Testis (tissue), 5 donors: ENCODE measurements at places on chromosomes 4 and X. TPM values are rescaled to one million over a fixed set of nuclear protein-coding genes. Genes with fewer than 3 reads are reported as not detected.

DNA sequence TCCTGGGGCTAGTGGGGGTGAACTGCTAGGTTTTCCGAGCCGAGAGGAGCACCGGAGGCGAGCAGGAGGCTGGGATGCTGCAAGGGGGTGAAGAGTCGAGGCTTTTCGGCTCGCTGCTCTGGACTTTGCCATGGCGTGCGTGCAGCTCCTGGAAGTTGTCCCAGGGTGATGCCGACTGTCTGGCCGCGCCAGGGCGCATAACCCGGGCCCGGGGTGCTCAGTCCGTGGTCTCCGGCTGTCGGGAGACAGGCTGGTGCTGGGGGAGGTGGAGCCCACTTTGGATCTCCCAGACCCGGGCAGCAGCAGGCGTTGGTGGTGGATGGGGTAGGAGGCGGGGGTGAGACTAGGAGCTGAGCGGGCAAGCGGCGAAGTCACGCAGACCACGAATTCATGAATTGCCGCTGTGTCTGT, 793 bp downstream of the GRIA3 start:
- DNase-seq = peak; percentile 16

GRCh38 chr4:2929469-2929868, 33.7 kb downstream of the NOP14 start:
- DNase-seq = no peak

DNA sequence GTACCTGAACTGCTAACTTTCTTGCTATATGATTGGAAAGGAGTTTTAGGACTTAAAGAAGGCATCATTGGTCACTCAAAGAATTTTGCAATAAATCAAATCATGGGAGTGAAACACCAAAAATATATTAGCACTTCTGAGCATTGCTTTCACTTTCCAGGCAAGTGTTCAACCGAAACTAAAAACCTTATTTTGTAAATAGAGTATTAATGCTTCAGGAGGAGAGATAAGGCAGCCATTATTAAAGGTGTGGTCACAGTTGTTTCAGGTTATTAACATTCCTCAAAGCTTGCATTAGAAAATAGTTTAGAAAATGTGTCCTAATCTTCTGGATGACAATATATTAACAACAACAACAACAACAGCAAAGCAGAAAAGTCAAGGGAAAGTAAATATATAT, 92.3 kb upstream of the TLL1 start:
- DNase-seq = no peak

GRCh38 chr4:125316401-125316790, 1.6 kb downstream of the FAT4 start:
- DNase-seq = peak; percentile 50

DNA sequence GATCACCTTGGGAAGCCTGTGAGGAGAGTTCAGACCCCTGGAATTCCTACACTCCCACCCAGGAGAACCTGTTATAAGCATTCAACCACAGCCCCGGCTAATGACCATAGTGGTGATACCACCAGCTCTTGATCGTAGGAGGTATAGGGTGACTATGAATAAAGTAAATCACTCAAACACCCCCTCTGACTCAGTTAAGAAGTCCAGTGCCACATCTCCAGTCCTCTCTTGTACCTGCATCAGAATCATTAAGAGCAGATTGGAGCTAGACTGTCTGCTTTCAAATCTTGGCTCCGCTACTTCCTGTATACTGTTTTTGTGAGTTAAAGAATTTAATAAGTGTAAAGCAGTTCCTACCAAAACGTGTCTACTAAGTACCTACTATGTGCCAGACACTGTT, 565.1 kb upstream of the DIPK2B start:
- DNase-seq = no peak

GRCh38 chr4:80219301-80220025, 22.2 kb downstream of the PRDM8 start:
- no peak for DNase-seq

DNA sequence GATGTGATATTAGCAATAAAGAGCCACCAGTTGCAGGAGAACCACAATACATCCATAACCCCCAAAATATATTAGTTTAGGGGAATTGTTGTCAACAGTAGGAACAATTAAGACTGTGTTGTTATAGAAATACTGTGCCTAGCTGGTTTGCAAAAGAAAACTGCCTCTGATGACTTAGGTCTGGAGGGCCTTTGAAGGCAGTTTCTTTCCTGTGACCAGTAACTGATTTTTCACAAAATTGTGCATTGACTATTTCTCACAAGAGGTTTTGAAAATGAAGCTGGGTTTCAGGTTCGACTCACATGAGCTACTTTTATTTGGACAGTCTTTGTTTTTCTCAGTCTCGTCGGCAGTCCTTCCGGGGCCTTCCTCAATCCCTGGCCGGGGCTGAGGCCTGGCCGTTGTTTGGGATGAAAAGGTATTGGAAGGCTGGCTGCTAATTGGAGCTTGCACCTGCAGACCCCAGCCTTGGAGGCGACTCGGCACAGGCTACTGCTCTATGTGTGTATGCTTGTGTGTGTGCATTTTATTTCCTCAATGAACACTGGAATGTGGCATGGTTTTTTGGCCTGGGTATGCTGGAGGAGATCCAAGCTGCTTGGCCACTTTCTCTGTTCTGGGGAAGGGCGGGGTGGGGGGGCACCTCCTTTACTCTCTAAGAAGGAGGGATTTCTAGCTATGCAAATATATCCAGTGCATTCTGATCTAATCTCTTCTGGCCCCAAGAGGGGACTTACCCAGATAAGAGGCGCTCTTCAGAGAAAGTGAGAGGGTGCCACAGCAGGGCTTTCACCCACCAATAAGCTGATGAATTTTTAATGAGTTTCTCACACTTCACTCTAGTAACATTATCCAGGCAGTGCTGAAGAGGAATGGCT, 49.5 kb upstream of the LNX1 start:
- DNase-seq = no peak

- no peak for DNase-seq
These were observed 196.0 kb upstream of the RBPJ start for GRCh38 chr4:26124753-26125321.

- no peak for DNase-seq
These were observed 618.1 kb upstream of the GRIA3 start for GRCh38 chrX:122565952-122566351.

DNA sequence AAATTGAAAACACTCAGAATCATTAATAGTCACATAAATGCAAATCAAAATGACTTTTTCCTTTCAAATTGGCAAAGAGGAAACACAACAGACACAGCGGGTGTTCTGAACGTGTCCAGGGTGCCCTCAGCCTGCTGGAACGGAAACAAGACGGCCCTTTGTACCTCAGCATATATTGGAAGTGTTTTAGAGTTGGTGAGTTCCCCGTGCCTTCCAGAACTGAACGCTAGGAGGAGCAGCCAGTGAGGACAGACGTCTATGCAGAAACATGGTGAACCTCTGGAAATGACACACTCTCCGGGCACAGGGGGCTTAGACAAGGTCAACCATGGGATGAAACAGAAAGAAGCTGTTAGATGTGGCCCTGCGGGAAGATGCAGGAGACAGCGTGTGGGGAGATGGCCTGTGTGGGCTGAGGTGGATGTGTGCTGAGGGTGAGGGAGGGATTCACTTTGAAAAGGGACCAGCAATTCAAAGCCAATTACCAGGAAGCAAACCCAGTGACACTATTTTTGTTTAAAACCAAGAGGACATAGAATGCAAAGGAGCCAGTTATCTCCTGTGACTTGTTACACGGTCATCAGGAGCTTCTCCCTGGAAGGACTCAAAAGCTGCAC, 40.4 kb downstream of the RNF212 start:
- DNase-seq = peak; percentile 60

DNA sequence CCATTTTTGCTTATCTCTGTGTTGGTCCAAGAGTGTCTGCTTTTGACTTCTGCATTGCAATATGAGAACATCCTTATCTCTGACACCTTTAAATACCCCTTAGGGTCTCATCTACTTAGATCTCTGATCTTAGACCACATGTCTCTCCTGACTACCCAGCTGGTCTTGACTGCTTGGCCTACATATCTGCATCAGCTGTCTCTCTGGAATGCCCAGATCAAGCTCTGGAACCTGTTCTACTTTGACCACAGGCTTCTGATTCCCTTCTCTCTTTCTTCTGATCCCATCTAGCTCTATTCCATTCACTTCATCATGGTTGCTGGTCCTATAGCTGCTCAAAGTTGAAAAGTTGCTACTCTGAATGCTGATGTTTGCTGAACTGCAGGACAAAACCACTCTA, 301.2 kb downstream of the MAPK10 start:
- DNase-seq = no peak

- no peak for DNase-seq
These were observed 119.0 kb downstream of the NKX6-1 start for GRCh38 chr4:84379917-84380641.

GRCh38 chrX:40083979-40084359, 13.8 kb downstream of the BCOR start:
- no peak for DNase-seq

DNA sequence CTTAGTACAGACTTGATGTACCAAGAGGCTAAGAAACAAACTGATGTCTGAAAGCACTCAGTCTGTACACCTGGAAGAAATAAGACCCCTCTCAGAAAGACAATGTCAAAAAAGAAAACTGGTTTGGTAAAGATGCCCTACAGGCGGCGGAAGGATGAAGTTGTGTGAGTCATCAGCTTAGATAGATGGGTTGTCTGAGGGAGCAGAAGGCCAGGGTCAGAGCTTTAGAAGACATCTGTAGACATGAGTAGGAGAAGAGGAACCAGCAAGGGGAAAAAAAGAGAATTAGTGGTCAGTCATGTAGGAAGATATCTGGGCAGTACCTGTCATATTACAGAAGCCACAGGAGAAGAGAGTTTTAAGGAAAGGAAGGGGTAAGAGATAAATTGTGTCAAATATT, 8.3 kb downstream of the SRPX2 start:
- DNase-seq = no peak

GRCh38 chr4:75723163-75724065, 963 bp upstream of the USO1 start:
- DNase-seq = no peak

DNA sequence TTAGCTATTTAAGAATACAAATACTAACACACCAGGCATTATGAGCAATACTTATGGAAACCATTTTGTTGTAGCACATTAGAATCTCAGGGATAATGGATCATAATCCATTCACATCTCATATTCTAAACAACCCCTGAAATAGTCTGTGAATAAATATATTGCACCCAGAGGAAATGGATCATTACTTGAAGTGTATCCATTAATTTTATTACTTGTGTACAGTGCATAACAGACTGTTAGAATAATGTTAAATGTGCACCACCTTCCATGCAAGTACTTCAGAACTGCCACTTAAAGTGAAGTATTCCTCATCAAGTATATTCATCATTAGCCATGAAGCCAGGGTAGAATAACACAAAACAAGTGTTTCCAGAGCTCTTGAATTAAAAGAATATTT, 715.5 kb downstream of the DMD start:
- DNase-seq = no peak

- peak; percentile 73 for DNase-seq
These were observed 52.8 kb downstream of the RBM47 start for GRCh38 chr4:40576651-40577480.

- DNase-seq = no peak
These were observed 654 bp upstream of the DDIT4L start for GRCh38 chr4:100190643-100191600.

GRCh38 chr4:38255572-38255971, 295.4 kb downstream of the PTTG2 start:
- no peak for DNase-seq

DNA sequence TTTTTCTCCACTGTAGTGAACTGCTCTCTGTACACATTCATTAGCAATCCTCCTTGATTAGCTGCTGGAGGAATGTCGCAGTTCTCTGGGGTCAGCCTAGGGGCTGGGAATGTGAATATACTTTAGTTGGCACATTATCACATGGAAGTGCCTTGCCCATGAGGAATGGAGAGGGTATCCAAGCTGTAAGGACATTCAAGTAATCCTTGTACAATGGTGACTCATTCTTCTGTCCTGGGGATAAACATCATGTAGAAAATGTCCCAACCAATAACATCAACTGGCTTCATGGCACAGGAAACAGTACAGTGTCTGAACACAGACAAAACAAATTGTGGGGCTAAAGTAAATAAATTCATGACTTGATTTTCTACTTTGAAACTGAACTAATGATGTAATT, 147.1 kb downstream of the GLRA2 start:
- DNase-seq = no peak

- no peak for DNase-seq
These were observed 894.0 kb upstream of the FRG1 start for GRCh38 chr4:189046642-189047041.

DNA sequence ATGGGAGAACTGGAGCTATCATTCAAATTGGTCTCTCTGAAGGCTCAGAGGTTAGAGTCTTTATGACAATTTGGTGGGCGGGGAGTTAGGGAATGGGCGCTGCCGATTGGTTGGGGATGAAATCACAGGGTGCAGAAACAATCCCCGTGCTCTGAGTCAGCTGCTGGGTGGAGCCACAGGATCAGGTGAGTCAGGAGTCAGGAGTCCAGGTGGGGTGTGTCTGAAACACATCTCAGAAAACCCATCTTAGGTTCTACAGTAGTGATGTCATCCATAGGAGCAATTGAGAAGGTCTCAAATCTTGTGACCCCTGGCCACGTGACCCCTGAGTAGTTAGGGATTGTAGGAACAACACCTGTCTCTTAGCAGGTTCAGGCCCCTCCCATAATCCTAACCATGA, 41.6 kb upstream of the TLR3 start:
- no peak for DNase-seq

DNA sequence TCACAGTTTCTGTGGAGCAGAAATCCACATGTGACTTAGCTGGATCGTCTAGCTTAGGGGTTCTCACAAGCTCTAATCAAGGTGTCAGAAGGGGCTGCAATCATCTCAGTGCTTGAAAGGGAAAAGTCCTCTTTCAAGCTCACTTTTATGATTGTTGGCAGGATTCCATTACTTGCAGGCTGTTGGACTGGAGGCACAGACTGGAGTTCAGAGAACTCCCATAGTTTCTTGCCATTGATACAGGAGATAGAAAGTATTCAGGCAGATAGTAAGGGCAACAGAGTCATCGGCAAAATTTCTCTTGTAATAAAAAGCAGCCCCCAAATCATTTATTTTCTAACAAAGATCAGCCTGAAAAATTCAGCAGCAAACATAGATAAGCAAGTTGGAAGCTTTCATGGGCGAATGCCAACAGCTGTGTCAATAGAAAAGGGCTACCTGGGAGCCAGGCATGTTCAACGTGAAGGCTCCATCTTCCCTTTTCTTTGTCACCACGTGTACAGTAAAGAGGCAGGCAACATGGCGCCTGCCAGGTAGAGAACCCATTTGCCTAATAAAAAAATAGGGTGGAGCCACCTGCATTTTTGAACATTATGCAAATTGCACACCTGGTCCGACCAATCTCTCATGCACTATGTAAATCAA, 64.4 kb downstream of the CXCL13 start:
- no peak for DNase-seq

DNA sequence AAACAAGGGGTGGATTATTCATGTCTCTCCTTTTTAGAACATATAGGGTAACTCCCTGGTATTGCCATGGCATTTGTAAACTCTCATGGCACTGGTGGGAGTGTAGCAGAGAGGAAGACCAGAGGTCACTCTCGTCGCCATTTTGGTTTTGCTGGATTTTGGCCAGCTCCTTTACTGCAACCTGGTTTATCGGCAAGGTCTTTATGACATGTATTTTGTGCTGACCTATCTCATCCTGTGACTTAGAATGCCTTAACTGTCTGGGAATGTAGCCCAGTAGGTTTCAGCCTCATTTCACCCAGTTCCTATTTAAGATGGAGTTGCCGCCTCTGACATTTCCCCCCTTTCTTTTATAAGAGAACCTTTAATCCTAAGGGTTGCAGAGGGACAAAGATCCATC, 45.8 kb downstream of the MGST2 start:
- DNase-seq = no peak

TRIM75 gene
- total RNA-seq = 0.24 TPM

OPN1MW gene
- not detected for total RNA-seq

CCNA2 gene
- total RNA-seq = 8.0 TPM

BEX5 gene
- 29.4 TPM for total RNA-seq

ETDB gene
- total RNA-seq = 2.0 TPM

LGI2 gene
- total RNA-seq = 0.74 TPM

KLHL4 gene
- 40.8 TPM for total RNA-seq
